ENCODE measurements at places on chromosomes 1 and 21.

GRCh38 chr1:165387505-165387904 lies 31.0 kb upstream of the LMX1A start:
- no peak for DNase-seq

- DNase-seq = no peak
Measured at GRCh38 chr1:206899717-206900116, 2.5 kb downstream of the IL24 start.

GRCh38 chr1:95388031-95388430 lies 154.0 kb downstream of the RWDD3 start:
- DNase-seq = no peak

- no peak for DNase-seq
Measured at GRCh38 chr21:45222001-45222400, 65.7 kb downstream of the POFUT2 start.

- DNase-seq = no peak
Measured at GRCh38 chr1:192476802-192477298, 98.7 kb upstream of the RGS1 start.

Data from ecto neural progenitor cell (in vitro differentiated cells).